ENCODE measurements at places on chromosomes 16 and 17. TPM values are rescaled to one million over a fixed set of nuclear protein-coding genes. Genes with fewer than 3 reads are reported as not detected.

The SCGB1C2 gene
- not detected for total RNA-seq

The PKD1 gene
- total RNA-seq: 56.7 TPM

The KIF18B gene
- total RNA-seq: 36.2 TPM

The TMED6 gene
- total RNA-seq: 0.58 TPM

The RAB11FIP4 gene
- 35.0 TPM for total RNA-seq

The TEKT1 gene
- total RNA-seq: not detected

The COTL1 gene
- total RNA-seq: 358 TPM

The KRT33A gene
- total RNA-seq: not detected

The MT4 gene
- not detected for total RNA-seq

The TBC1D24 gene
- 12.2 TPM for total RNA-seq

The KRTAP9-8 gene
- not detected for total RNA-seq

The MMP15 gene
- 0.46 TPM for total RNA-seq

The KRTAP17-1 gene
- total RNA-seq: not detected

The CEP295NL gene
- total RNA-seq: not detected

The TERB1 gene
- total RNA-seq: not detected

The COG1 gene
- total RNA-seq: 29.8 TPM

The MYCBPAP gene
- 8.5 TPM for total RNA-seq

The PRSS27 gene
- 2.4 TPM for total RNA-seq

The CACNG1 gene
- not detected for total RNA-seq

The PPY gene
- total RNA-seq: not detected

The LDHD gene
- 0.75 TPM for total RNA-seq

The FAM222B gene
- total RNA-seq: 18.6 TPM

The IGSF6 gene
- total RNA-seq: 0.12 TPM

The HSBP1 gene
- total RNA-seq: 74.7 TPM

The KRTAP4-4 gene
- total RNA-seq: not detected

The KRT20 gene
- total RNA-seq: not detected

The MPO gene
- total RNA-seq: 0.17 TPM

The TMC8 gene
- 134 TPM for total RNA-seq

Data from activated CD4-positive, alpha-beta memory T cell treated with anti-CD3 and anti-CD28 coated beads for 36 hours (primary cell).